ENCODE measurements at places on chromosomes 5 and 9. TPM values are rescaled to one million over a fixed set of nuclear protein-coding genes. Genes with fewer than 3 reads are reported as not detected.
A peak's percentile ranks its signal among the peaks of the same experiment; 100 is the strongest.

DNA sequence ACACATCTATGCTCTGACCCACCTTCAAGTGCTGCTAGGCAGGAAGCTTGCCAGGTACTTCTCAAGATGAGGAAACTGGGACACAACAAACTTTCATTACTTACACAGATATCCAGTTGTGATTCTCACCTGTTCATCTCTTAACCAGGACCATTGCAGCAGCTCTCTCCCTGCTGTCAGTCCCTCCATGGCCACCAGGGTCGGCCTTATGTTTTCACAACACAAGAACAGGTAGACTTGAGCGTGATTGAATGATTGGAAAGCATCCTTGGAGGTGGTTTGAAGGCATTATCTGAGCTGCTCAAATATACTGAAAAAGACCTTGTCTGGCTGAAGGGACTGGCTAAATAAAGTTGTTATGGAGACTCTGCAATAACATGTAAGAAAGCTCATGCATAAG, 94.4 kb downstream of the MTREX start:
- no peak for DNase-seq

DNA sequence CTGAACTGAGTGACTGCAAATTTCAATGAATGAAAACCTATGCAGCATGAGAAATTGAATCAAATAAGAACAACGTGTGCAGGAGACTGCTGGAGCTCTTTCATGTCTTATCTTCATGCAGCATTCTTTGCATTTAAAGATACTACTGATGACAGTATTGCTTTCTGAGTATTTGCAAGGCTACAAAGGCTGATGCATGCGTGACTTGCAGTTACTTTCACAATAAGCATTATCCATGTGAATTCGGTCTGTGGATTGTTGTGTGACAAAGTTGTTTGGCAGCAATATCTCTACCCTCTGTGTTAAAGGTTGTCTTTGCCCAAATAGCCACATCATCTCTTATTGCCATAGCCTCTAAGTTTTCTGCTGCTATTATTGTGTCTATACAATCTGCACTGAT, 102.1 kb upstream of the FBXL17 start:
- no peak for DNase-seq

GRCh38 chr5:115033861-115034260, 135.8 kb downstream of the TRIM36 start:
- DNase-seq: no peak

GRCh38 chr5:58498340-58498942, 7.2 kb downstream of the GAPT start:
- peak; percentile 30 for DNase-seq

GRCh38 chr5:179974946-179975712, 67.4 kb upstream of the TBC1D9B start:
- no peak for DNase-seq

PCDHB14 gene
- 5.8 TPM for total RNA-seq

PELO gene
- total RNA-seq: 16.1 TPM

DNA sequence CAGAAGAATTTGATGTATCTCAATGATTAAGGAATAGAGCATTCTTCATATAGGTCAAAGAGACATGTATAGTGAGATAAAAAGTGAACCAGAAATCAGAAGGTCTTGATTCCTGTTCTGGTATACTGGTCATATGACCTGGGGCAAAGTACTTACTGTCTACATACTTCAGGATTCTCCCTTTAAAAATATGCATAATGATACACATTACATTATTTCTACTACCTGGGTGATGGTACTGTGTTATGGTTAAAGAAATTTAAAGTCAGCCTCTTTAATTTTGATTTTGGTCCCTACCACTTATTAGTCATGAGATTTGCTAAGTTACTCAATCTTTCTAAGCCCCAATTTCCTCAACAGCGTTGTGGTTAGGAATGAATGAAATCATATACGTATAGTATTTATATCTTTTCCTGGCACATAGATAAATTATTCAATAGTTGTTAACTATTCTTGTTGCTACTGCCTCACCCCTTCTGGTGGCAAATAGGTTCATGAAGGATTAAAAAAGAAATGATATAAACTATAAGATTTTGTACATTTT, 984.1 kb downstream of the TLE4 start:
- DNase-seq: no peak

GRCh38 chr5:124234770-124235562, 511.5 kb downstream of the ZNF608 start:
- DNase-seq: no peak

DNA sequence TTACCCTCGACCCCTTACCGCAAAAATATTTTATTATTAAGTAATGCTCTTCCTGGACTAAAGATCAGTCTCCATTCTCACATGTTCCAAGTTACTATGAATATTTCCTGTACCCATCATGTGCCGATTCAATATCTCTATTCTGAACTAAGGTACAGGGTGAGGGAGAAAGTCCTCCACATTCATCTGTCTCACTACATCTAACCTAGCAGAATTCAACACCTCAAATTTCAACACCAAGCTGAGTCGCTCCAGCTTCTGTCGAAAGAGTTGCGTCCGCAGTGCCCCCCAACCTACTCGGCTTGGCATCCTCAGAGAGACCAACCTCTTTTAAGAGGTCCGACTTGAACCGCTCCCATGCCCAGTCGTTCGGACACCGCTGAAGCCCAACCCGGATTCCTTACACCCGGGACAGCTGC, 1.0 kb downstream of the CERT1 start:
- peak; percentile 65 for DNase-seq

- DNase-seq: no peak
Observed at GRCh38 chr5:24712047-24712446, 67.3 kb upstream of the CDH10 start.

- DNase-seq: no peak
Observed at GRCh38 chr5:118611332-118611945, 376.9 kb downstream of the DTWD2 start.

OR1N2 gene
- not detected for total RNA-seq

DNA sequence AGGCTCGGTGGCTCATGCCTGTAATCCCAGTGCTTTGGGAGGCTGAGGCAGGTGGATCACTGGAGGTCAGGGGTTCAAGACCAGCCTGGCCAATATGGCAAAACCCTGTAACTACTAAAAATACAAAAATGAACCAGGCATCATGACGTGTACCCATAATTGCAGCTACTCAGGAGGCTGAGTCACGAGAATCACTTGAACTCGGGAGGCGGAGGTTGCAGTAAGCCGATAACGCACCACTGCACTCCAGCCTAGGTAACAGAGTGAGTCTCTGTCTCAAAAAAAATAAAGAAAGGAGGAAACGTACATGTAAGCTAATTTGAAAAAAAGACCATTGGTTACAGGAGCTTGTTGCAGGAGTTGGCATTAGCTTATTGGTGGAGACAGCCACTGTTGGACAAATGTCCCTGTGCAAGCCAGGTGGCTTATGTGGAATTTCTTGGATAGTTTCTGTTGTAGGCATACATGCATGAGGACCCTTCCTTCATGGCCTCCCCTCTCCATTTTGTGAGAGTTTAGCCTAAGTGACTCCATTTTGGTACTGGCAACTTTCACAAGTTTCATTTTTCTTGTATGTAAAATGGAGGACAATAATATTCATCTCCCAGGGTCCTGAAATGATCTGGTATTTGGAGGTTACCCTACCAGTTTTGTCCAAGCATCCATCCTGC, 16.8 kb upstream of the RAB14 start:
- DNase-seq: no peak

- DNase-seq: no peak
Observed at GRCh38 chr5:37575541-37576489, 196.7 kb downstream of the WDR70 start.

- no peak for DNase-seq
Observed at GRCh38 chr5:95471942-95472341, 80.8 kb downstream of the FAM81B start.

DNA sequence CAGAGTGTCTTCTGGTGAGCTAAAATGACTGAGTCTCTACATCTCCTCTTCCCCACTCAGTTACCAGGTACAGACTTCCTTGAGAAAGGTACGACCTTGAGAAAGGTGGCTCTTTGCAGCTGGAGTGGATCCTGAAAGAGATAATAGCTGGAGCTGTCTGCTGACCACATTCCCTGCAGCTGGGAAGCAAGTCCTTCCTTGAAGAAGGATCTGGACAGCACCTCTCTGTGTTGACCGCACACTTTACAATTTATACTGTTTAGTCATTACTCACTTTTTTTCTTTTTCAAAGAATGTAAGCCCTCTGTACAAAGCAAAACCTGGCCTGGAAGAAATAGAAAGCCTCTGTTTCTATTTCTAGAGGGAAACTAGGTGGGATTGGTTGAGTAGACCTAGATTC, 148.8 kb downstream of the MACIR start:
- DNase-seq: no peak

DNA sequence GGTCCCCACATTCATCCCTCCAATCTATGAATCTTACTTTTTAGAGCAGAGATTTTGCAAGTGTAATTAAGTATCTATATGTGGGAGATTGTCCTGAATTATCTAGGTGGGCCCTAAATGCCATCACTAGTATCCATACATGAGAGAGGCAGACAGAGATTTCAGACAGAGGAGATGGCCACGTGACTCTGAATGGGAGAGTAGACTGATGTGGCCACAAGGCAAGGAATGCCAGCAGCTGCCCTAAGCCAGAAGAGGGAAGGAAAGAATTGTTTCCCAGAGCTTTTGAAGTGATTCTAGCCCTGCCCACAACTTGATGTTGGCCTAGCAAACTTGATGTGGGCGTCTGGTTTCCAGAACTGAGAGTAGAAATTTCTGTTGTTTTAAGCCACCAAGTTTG, 90.1 kb upstream of the PCAT7 start:
- DNase-seq: no peak

DNA sequence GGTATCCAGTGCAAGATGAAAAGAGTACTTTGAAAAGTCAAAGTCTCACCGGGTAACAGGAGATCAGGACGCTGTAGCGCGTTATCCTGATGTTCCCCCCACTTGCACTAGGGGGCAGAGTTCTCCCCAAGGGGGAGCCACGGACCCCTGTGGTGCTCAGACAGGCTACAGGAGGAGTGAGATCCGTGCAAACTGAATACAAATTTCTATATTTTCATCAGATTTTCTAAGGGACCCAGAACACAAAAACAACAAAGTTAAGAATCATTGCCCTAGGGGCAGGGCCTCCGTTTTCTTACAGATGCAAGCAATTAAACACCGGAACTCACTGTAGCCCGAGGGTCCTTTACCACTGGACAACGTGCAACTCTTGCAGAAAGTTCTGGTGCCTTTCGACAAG, 2.0 kb downstream of the MYO10 start:
- peak; percentile 52 for DNase-seq

GABRA6 gene
- total RNA-seq: not detected

DNA sequence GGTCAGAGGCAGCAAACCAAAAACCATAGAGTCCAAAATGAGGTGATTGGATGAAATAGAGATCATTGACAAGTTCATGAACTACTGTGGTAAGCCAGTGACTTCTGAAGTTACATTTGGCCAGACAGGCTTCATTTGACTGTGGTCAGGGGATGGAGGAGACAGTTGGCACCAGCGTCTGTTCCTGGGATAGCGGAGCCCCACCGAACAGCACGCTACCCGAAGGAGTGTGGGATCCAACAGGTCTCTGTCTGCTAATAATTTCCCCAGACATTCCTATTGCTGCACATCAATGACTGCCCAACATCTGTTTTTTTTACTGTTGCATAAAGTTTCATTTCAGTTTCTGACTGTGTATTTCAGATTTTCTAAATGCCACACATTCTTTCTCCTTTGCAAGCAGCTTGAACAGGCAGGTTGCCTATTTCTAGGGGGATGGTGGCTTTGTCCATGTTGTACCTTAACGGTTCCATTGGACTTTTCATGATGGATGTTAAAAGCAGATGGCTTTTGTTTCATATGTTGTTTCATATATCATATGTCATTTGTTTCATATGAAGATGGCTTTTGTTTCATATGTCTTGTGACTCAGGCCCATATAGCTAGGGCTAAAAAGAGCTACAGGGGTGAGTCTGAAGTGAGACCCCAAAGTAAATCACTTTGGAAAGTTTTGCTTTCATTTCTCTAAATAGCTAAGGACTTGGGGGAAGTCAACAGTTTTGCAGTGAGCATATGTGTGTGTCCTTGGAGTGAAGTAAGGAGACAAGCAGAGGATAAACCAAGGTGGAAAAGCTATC, 180.8 kb downstream of the GOLPH3 start:
- DNase-seq: no peak

DNA sequence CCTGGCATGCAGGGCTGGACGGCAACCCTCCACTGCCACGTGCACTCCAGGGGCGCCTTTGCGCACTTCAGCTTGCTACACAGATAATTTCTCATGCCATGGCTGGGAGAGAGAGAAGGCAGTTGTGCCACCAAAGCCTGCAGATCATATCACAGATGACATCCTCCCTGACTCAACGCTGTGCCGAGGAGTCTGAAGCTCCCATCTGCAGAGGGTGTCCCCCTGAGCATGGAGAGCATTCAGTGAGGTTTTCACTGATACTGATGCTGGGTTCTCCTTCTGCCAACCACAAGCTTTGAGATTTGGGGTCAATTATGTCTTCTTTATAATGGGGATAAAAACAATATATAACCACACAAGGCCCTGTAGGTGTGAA, 607.4 kb upstream of the ADAMTS16 start:
- no peak for DNase-seq

BTNL8 gene
- total RNA-seq: not detected

CCNI2 gene
- total RNA-seq: not detected

ZNF367 gene
- 3.1 TPM for total RNA-seq

DNA sequence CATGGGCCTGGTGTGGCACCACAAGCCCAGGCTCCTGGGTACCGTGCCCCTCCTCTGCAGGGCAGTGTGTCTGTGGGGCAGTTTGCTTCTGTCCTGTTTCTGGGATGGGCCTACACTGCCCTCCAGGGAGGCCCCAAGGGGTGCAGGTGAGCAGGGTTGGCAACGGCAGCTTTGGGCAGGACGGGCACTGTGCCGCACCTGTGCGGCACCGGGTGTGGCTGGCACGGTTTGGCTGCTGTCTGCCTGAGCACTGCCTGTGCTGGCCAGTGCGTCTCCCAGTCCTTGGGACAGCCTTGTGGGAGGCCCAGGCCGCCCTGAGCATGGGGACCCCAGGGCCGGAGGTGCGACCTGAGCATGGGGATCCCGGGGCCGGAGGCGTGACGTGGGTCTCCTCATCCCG, 37.2 kb downstream of the RXRA start:
- DNase-seq: no peak

CENPH gene
- total RNA-seq: 3.4 TPM

- no peak for DNase-seq
Observed at GRCh38 chr5:175922192-175922885, 45.8 kb downstream of the THOC3 start.

GRCh38 chr5:97019435-97020117, 83.7 kb downstream of the LNPEP start:
- DNase-seq: no peak

DNA sequence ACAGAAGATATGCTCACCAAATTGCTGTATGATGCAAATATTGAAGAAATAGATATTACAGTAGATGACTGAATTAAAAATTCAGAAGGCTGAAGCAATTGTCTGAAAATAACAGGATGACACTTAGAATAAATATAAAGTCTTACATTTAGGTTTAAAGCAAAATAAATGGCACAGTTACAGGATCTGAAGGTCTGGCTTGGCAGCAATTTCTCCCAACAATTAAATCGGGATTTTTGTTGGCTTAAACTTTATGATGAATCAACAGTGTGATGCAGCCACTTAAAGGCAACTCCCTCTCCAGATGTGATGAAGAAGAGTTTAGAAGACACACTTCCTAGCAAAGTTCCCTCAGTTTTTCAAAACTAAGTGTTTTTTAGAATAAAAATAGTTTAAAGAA, 80.5 kb downstream of the NREP start:
- DNase-seq: no peak

All from left cardiac atrium (tissue), 4 donors.